ENCODE measurements at places on chromosomes 6 and 20.

GRCh38 chr6:138307352-138307751, 70.4 kb upstream of the SMIM28 start:
- no peak for DNase-seq

DNA sequence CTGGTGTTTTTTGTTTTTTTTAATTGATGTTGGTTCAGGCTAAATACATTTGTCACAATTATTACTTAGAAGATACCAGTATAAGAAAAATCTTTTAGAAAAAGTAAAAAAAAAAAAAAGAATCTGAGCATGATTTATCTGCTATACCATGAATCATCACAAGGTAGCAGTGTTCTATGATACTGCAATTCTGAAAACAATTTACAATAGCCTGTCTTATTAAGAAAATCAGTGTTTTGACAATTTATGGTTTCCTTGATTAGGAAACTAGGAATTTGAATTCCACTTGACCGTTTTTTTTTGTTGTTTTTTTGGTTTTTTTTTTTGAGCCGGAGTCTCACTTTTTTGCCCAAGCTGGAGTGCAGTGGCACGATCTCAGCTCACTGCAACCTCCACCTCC, 9.3 kb upstream of the MAK start:
- DNase-seq: no peak

- DNase-seq: peak; percentile 23
Measured at GRCh38 chr20:1897965-1898464, 2.8 kb downstream of the SIRPA start.

DNA sequence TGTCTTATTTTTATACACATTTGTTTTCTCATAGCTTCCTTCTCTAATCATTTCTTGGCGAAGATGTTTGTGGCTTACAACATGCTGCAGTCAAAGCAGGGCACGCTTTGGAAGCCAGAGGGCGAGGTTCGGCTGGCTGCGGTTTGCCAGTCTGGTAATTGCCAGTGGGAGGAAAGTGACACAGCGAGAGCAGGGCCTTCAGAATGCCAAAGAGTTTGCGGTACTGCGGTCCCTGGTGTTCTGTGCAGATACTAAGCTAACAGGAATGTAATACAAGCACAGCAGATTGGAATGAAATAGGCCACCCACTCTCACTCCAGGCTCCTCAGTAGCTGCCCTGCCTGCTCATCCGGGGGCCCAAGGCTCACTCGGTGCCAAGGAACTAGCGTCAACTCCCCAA, 58.7 kb upstream of the TGM3 start:
- peak; percentile 83 for DNase-seq

- DNase-seq: peak; percentile 84
Measured at GRCh38 chr20:8094415-8094818, 37.6 kb upstream of the PLCB1 start.

- peak; percentile 9 for DNase-seq
Measured at GRCh38 chr6:88629838-88630494, 333.5 kb downstream of the RNGTT start.

DNA sequence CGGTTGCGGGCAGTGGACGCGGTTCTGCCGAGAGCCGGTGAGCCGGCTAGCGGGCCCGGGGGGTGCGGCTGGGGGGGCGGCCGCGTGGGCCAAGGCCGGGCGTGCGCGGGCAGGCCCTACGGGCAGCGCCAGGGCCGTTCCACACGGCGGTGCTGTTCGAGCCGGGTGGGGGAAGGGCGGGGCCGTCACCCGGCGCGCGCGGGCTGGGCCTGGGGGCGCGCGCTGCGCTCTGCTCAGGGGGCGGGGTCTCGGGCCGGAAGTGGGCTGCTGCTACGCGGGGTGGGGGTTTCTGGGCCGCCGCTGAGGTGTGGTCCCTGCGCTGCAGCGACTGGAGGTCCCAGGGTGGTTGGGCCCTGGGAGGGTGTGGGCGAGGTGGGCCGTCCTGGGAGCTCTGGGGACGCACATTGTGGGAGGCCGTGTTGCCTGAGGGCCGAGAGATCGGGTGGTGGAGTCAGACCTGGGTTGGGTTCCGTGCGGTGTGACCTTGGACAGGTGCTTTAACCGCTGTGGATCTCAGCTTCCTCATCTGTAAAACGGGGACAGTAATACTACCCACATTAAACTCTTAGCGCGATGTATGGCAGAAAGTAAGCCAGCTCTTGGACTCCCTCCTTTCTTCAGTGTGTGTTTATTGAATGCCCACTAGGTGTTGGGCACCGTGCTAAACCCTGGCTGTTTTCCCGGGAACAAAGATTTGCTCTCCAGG, 391 bp downstream of the MAPRE1 start:
- peak; percentile 33 for DNase-seq

DNA sequence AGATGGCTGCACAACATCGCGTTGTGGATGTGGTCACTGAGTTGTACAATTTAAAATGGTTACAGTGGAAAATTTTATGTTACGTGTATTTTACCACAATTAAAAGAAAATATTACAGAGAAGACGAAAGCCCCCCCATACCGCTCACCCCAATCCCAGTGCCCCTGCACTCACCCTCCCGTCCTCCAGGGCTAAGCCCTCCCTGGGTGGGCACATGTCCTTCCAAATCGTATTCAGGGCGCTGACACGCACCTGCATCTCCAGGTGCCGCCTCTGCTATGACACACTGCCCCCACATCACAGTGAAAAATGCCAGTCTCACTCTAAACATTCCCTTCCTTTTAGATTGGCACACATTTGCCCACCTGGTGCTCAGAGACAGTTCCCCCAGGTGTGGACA, 49.4 kb downstream of the PSMG4 start:
- DNase-seq: no peak

DNA sequence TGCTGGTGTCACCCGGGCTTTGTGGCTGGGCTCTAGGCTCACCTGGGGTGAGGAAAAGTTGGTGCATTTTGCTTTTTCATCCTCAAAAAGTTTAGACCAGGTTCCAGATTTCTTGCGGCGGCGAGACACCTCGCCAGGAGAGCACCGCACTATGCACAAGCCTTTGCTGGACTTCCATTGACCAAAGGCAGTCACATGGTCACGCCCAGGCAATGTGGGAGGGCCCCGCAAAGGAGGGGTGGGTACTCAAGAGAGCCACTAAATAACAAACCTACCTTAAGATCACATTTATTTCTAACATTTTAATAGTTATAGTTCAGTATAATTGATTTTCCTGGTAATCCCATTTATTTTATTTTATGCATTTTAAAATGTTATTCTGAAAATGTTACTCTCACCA, 3.0 kb upstream of the KIF16B start:
- DNase-seq: no peak

DNA sequence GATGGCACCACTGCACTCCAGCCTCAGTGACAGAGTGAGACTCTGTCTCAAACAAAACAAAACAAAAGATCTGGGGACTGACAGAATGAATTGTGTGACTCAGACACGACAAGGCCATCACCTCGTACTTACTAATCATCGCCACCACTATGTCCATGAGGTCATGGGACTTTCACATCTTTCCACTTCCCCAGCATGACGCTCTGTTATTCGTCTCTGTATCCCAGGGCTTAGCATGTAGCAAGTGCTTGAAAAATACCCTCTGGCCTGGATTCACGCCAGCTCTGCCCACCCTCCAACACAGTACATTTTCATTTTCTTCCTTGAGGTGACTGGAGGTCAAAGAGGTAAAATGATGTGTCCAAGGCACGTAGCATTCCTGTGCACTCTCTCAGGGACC, 27.8 kb downstream of the FGD2 start:
- DNase-seq: no peak

DNA sequence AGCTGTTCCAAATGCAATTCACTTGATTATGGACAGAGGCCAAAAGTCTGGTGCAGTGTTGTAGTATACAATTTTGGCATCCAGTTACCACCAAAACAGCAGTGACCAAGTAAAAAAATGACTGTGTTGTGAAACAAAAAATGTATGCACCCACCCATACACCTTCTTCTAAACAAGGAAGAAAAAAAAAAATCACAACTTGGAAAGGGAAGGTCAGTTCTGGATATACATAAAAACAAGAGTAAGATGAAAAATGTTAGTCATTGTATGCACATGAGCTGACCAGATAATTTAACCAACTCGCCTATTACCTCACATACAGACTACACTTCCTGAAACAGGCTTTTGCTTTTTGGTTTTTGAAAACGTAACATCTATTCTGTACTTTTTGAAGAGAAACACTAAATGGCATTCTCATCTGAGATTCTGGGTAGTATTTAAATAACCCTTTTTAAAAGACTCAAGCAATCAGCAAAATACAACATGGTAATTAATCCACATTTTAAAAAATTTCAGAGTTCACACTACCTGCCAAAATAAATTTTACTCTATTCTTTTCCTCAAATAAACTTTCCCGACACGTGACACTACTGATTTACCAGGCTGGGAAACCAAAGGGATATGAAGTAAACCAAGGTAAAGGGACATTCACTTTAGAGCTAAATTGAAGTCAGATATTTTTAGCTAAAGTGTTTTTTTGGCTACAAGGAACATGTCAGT, 141.6 kb upstream of the SHLD1 start:
- DNase-seq: peak; percentile 68

DNA sequence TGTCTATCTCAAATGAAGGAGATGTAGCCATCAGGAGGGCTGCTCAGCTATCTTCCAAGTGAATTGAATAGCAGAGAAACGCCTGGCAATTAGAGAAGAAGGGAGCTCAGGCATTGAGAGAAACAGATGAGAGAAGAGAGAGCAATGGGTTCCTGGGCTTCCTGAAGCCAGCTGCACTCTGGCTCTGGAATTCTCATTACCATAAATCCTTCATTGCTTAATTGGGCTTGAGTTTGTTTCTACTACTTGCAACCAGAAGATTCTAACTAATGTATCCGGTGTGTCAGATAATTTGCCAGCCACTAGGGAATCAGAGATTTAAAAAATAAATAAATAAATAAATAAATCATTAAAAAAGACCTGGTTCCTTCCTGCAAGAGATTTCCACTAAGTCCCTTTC, 25.0 kb upstream of the CDKAL1 start:
- DNase-seq: no peak

DNA sequence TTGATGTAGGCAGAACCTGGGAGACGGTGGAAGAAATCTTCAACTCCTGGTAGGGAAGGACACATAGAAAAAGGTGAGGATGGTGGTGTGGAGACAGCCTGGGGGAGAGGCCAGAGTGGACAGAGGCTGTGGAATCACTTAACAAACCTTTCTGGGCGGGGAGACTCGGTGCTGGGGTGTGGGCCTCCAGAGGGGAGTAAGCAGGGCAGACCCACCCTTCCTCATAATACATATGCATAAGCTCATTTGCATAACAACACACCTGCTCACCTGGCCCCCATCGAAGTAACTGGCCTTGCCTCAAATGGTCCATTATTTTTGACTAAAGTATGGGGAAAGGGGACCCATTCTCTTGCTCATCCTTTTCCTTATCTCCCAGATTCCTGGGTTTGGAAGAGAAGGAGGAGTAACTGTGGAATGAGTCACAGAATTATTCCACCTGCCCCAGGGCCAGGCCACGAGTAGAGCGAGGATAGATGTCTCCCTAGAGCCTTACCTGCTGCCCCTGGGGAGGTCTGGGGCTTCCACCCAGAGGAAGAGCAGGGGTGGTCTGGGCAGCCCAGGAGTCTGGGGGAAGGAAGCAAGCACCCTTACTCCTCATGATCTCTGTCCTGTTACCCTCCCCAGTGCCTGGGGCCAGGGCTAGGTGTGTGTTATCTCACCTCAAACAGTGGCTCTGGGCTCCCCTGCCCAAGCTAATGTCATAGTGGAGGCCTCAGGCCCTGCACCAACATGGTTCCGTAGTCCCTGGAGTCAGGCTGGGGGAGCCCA, 10.7 kb upstream of the VEGFA start:
- no peak for DNase-seq

- no peak for DNase-seq
Measured at GRCh38 chr6:36720251-36721141, 22.9 kb downstream of the RAB44 start.

DNA sequence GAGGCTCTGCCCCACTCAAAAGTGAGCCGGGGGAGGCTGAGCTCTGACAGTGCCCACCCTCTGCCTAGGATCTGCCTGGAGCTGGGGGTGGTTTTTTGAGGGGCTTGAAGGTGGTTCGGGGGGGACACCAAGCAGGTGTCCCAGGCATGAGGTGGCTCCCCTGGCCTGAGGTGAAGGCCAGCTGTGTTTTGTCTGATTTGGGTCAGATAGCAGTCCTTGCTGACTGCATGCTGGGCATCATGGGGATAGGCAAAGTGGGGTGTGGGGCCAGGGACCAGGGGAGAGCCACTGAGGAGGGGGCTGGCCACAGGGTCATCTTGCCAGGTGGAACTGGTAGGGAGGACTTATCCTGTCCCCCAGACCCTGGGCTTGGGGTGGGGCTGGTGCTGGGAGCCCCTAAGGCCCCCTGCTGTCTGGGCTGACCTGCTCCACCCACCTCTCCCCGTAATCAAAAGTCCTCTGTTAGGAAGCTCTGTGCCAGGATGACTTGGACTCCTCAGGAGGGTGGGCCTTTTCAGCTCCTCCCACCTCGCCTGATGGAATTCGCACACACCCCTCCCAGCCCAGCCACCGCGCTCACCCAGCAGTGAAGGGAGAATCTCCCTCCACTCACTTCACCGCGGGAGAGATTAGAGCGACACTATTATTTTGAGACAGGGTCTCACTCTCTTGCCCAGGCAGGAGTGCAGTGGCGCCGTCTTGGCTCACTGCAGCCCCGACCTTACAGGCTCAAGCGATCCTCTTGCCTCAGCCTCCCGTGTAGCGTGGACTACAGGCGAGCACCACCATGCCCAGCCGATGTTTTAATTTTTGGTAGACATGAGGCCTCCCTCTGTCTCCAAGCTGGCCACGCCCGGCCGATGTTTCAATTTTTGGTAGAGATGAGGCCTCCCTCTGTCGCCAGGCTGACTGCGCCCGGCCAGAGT, 1.5 kb upstream of the COL9A3 start:
- DNase-seq: peak; percentile 64

GRCh38 chr6:79374308-79374707, 139.8 kb upstream of the HMGN3 start:
- DNase-seq: no peak

- no peak for DNase-seq
Measured at GRCh38 chr20:9532069-9532838, 17.9 kb downstream of the LAMP5 start.

GRCh38 chr6:83062225-83062624, 3.4 kb downstream of the UBE3D start:
- DNase-seq: peak; percentile 55

DNA sequence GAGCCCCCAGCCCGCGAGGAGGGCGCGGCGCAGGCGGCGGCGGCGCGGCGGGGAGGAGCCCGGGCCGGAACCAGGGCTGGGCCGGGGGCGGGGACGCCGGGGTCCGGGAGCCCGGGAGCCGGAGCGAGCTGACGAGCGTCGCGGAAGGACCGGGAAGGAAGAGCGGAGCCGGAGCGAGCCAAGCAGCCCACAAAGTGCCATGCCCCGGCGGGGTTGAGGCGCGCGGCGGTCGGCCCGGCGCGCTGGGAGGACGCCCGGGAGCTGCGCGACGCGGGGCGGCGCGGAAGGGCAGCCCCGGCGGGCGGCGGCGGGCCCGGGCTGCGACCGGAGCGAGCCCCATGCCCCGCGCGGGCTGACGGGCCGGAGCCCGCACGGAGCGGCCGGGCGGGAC, 289 bp downstream of the FOXP4 start:
- peak; percentile 46 for DNase-seq

- no peak for DNase-seq
Measured at GRCh38 chr20:23623666-23624323, 14.0 kb downstream of the CST3 start.

Measured in iris pigment epithelial cell (primary cell).